ENCODE measurements at places on chromosomes 7 and 10.

- DNase-seq = no peak
Observed at GRCh38 chr7:54883576-54883975, 124.6 kb upstream of the SEC61G start.

GRCh38 chr10:26361971-26362370, 76.2 kb upstream of the APBB1IP start:
- no peak for DNase-seq

DNA sequence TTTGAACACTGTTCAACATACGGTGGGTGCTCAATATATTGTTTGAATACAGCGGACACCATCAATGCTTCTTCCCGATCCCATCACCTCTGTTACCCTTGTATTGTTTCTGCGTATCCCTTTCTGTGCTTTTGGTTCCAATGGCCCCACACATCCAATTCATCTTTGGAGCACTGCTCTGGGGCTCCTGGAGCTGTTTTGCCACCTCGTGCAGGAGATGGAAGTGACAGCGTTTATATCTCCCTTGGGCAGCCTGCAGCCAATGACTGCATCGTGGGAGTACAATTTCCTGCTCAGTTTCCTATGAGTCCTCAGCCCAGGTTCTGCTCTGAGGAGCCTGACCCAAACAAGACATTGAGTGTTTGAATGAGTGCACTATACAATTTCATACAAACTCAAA, 50.2 kb upstream of the PIK3CG start:
- no peak for DNase-seq

GRCh38 chr10:34661580-34661979, 153.5 kb downstream of the PARD3 start:
- DNase-seq = no peak

DNA sequence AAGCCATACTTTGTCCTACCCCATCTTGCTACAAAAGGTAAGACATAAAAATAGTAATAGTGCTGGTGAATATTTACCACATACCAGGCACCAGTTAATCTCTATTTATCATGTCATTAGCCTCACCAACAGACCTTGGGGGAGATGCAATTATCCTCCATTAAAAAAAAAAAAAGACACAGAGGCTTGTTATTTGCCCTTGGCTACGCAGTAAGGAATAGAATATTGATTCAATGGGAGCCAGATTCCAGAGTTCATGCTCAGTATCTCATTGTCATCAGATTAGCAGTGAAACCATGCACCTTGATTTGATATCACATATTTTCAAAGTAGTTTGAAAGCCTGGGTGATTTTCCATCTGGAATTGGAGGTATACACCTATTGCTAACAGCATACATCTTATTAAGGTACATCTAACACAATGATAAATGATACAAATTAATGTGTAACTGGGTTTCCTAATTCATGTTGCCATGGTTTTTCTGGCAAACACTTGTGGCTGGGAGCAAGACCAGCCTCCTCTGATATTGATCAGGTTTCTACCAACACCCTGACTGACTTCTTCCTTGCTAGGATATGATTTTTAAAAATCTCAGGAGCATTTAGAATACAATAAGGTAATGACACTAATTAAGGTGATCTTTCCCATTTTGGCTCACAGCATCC, 67.1 kb upstream of the PRR15 start:
- no peak for DNase-seq

DNA sequence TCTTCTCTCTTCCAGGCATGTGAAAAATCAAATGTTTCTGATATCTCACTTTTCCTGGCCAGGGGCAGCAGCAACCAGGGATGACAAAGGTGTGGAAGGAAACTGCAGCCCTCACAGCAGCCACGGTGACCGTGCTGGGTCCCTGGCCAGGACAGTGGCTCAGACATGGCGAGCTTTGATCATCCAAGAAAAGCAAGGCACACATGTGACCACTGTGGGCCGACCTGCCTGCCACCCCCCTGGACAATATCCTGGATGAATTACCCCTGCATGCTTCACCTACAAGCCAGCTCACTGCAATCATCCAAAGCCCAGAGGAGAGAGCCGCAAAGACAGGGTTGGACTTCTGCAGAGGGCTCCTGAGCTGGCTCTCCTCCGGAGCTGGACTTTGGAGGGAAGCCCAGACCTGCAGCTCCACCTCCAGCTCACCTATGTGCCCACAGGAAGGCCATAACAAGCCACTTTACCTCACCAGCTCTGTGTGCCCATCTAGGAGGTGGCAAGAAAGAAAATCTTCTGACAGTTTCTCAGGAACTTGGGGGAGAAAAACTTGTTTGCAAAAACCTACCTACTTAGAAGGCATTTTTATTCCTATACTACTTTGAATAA, 2.7 kb downstream of the CHST15 start:
- no peak for DNase-seq

- DNase-seq = no peak
Observed at GRCh38 chr10:133062085-133062484, 25.6 kb upstream of the ADGRA1 start.

GRCh38 chr10:14552015-14552414, 221.3 kb upstream of the FRMD4A start:
- DNase-seq = no peak

DNA sequence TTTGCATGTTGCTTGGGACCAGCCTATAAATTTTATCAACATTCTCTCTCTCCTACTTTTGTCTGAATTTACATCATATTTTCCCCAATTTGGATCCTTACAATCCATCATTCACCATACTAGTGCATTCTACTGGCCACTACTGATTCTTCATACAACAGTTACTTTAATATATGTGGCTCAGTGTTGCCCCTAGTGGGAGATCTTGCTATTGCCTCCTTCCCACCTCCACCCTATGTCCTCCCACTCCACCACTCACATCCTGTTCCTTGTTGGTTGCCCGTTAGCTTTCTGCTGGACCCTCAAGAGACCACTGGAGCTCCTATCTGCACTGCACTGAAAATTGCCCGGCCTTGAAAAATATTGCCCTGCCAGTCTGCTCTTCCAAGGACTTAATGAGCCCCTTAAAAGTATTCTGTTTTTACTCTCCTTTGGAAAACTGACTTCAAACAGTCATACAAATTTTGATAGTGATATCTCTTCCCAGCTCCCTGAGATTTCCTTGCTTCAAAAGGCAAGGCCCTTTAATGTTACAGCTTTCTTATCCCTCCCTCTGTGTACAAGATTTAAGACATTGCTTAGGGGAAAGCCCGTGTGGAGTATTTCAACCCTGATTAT, 243.2 kb upstream of the TMEM229A start:
- DNase-seq = no peak

DNA sequence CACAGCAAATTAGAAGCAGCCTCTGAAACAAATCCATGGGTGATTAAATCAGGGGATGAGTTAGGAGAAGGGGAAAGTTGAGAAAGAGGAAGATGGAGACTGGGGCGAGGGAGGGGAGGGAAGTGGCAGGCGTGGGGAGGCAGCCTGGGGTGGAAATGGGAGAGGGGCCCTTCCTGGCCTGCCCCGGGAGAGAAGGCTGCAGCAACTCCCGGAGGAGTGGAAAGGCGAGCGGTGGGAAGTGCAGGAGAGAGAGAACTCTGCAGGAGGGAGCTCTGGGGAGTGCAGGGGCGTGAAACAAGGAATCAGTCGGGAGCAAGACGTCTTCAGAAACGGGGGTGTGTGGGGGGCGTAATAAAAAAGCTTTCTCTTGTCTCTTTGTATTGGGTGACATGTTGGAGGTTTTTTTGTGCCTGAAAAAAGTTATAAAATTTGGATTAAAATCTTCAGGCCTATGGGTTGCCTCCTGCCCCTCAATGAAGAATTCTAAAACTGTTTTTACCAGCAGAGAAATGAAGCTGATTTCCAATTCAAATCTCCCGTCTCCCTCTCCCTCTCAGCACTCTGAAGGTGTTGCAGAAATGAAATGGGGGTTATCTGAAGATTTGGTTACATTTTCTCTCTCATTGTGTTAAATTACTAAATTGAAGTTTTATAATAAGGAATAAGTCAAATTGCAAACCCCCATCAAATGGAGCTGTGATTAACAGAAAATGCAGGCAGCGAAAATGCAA, 4.7 kb upstream of the UNCX start:
- DNase-seq = no peak

DNA sequence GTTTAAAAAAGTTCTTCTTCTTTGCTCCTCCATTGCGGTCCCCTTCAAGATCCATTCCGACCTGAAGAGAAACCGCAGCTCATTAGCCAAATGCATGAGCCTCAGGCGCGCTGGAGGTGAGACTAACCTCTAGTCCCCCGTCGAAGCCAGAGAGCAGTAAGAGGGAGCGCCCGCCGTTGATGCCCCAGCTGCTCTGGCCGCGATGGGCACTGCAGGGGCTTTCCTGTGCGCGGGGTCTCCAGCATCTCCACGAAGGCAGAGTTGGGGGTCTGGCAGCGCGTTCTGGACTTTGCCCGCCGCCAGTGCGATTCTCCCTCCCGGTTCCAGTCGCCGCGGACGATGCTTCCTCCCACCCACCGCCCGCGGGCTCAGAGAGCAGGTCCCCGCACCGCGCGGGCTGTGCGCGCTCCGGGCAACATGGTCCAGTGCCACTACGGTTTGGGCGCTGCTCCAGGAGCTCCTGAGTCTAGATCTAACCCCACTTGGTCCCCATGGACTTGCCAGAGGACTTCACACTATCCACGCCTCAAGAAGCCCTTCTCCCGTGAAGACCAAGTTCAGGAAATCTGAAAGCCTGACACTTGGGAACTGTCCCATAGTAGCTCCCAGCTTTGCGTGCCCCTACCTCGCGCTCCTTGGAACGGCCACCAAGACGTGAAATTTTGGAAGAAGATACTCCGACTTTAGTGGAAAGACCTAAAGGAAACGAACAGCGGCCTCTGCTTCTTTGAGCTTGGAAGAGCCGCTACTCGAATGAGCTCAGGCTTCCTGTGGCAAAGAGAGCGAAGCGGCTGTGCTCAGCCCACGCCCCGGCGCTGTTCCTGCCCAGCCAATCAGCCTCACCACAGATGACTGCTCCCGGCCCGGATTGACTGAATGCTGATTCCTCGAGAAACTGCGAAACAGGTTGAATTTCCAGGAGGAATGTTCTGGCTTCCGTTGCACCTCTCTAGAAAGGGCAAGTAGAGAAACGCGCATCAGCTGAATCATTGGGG, at the start of gene ABCB1:
TSS of gene ABCB1 (minus strand) at position 755 of the 995 bp plus-strand sequence. CDS start at position 55, 700 bp downstream.
- no peak for DNase-seq

DNA sequence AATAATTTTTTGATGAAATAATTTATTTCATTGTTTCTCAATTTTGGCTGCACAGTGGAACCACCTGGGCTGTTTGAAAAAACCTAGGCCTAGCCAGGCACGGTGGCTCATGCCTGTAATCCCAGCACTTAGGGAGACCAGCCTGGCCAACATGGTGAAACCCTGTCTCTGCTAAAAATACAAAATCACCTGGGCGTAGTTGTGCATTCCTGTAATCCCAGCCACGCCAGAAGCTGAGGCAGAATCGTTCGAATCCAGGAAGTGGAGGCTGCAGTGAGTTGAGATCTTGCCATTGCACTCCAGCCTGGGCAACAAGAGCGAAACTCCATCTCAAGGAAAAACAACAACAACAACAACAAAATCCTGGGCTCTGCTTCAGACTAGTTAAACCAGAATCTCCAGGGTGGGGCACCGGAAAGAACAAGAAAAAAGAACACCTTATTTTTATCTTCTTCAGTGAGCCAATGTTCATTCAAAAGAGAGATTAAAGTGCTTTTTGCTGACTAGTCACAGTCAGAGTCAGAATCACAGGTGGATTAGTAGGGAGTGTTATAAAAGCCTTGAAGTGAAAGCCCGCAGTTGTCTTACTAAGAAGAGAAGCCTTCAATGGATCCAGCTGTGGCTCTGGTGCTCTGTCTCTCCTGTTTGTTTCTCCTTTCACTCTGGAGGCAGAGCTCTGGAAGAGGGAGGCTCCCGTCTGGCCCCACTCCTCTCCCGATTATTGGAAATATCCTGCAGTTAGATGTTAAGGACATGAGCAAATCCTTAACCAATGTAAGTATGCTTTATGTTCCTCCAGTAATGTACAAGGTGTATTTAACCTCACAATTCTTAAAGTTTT, at the start of gene CYP2C18:
TSS of gene CYP2C18 (plus strand) at position 516 of the 841 bp plus-strand sequence. CDS start at position 607, 91 bp downstream.
- DNase-seq = no peak

DNA sequence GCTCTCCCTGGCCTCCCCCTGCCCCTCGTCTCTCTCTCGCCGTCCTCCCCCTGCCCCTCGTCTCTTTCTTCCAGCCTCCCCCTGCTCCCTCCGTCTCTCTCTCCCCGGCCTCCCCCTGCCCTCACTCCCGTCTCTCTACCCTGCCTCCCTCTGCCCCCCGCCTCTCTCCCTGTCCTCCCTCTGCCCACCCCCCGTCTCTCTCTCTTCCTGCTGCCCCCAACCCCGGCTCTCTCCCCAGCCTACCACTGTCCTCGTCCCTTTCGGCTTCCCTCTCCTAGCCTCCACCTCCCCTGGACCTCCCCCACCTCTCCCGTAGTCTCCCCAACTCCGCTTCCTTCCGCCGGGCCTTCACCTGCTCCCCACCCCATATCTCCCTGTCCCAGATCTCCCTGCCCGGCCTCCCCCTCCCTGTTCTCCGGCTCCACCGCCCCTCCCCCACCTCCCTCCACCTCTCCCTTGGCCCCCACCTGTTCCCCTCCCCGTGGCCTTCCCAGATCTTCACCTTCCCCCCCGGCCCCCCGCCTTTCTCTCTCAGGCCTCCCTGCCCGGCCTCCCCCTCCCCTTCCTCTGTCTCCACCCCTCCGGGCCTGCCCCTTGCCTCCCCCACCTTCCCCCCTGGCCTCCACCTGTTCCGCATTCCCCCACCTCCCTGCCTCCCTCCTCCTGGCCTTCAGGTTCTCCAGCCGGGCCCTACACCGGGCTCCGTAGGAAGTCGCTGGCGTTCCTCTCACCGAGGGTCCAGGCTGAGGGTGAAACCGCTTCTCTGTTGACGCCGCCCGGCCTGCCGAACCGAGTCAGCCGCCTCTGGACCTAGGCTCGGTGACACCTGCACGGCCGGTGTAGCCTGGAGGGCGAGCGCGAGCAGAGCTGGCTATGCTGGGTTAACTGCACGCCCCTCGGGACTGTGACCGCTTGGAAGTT, 1.2 kb downstream of the GET4 start:
- DNase-seq = no peak

GRCh38 chr7:145845345-145845744, 271.3 kb upstream of the CNTNAP2 start:
- DNase-seq = no peak

GRCh38 chr10:78515038-78515872, 481.6 kb downstream of the RPS24 start:
- no peak for DNase-seq

GRCh38 chr7:156725073-156725472, 84.5 kb downstream of the RNF32 start:
- no peak for DNase-seq

DNA sequence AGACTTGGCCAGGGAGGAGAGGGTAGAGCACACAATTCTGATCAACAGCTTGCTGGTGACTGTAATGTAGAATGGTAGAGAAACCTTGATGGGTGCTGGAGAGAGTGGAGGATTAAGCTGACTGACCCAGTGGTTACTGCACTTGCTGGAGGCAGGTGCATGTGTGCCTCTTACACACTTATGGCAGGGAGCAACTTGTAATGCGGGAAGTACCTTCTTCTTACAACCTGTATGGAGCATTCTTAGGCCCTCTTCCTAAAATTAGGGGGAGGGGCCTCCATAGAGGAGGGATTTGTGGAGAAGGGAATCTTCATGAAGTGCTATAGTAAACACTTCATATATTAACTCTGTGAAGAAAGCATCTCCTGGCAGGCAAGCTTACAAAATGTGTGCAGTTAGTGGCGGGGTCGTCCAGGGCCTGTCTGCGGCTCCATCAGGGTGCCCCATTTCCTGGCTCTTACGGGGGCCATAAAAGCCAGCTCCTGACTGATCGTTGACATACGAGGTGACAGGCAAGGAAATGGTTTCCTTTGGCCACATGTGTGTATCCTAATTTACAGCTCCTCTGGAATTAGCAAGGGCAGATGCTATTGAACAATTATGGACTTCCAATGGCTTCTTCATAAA, 113.5 kb downstream of the RTKN2 start:
- DNase-seq = no peak

Data from NCI-H446 (cell line).